ENCODE measurements at places on chromosomes 7 and 10.

- DNase-seq: no peak
Measured at GRCh38 chr7:4745971-4746919, 29.2 kb upstream of the AP5Z1 start.

- DNase-seq: no peak
Measured at GRCh38 chr10:27503498-27504006, 552 bp upstream of the RAB18 start.

- DNase-seq: no peak
Measured at GRCh38 chr10:61804414-61804813, 97.1 kb upstream of the ARID5B start.

GRCh38 chr7:138433583-138434443, 26.2 kb upstream of the TRIM24 start:
- DNase-seq: no peak

- DNase-seq: no peak
Measured at GRCh38 chr7:138370956-138371355, 89.1 kb upstream of the TRIM24 start.
